ENCODE measurements at places on chromosomes 6 and 20.

GRCh38 chr20:57259121-57259937 lies 7.1 kb downstream of the BMP7 start:
- DNase-seq: no peak

- no peak for DNase-seq
These were observed 1.1 kb upstream of the BEND3 start for GRCh38 chr6:107116328-107116892.

- no peak for DNase-seq
These were observed 451.0 kb upstream of the MARCKS start for GRCh38 chr6:113406048-113406695.

GRCh38 chr6:52538252-52538900 lies 38.5 kb downstream of the TRAM2 start:
- no peak for DNase-seq

DNA sequence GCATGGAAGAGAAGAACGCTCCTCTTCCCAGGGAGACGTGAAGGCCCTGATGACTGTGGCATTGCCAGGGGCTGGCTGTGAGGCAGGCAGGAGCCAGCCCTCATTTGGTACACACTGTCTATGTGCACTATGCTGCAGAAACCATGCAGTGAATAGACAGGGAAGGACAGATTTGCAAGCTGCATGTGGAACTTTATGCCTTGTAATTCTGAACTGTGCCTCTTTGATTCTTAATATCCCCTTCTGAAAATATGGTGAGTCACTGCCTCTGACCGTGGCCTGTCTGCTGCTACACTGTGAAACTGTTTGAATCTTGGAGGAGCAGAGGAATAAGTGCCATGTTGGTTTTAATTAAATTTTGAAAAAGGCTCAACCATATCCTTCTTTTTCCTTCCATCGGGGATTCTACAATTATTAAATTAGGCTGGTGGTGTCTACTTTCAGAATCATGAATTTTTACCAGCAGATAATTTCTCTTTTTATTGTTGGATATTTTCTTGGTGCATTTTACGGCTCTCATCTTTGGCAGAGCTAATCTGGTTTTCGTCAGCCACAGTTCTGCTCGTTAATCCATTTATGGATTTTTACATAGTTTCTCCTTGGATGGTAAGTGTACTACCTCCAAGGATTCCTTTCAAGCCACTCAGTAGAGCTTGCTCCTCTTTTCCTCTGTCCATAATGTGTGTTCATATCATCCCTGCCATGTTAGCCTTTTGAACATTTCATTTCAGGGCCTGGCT lies 301.0 kb upstream of the SLC35B3 start:
- DNase-seq: no peak
